AG04450 (cell line): ENCODE measurements at places on chromosomes 1 and 21. TPM values are rescaled to one million over a fixed set of nuclear protein-coding genes. Genes with fewer than 3 reads are reported as not detected.

Gene ERICH3
- not detected in 2 replicates for polyA plus RNA-seq

Gene KIFAP3
- 14.4 and 18.2 TPM in 2 replicates for polyA plus RNA-seq

Gene MIER1
- 14.3 and 23.6 TPM in 2 replicates for polyA plus RNA-seq

Gene RXRG
- not detected in 2 replicates for polyA plus RNA-seq

Gene PTPRU
- 7.8 and 9.7 TPM in 2 replicates for polyA plus RNA-seq

Gene MFSD2A
- 1.6 and 2.6 TPM in 2 replicates for polyA plus RNA-seq

Gene FAM151A
- polyA plus RNA-seq: not detected in 2 replicates

Gene PCP4L1
- polyA plus RNA-seq: not detected in 2 replicates

Gene DCST1
- polyA plus RNA-seq: not detected in 2 replicates

Gene HAPLN2
- not detected in 2 replicates for polyA plus RNA-seq

Gene HPCAL4
- not detected in 2 replicates for polyA plus RNA-seq
